Activated CD4-positive, alpha-beta T cell treated with anti-CD3 and anti-CD28 coated beads, Interleukin-10, Interleukin-2, amounts not matched to agents 100 ng/mL and 50 ng/mL, durations not matched to agents 16 hours and 8 hours (primary cell): ENCODE measurements at places on chromosomes 16 and 17.

GRCh38 chr17:45334701-45335677 lies 18.2 kb upstream of the MAP3K14 start:
- no peak for DNase-seq

GRCh38 chr17:55278173-55278961 lies 13.6 kb downstream of the HLF start:
- no peak for DNase-seq

- DNase-seq: no peak
These were observed 622.9 kb upstream of the RBFOX1 start for GRCh38 chr16:6709736-6710135.

DNA sequence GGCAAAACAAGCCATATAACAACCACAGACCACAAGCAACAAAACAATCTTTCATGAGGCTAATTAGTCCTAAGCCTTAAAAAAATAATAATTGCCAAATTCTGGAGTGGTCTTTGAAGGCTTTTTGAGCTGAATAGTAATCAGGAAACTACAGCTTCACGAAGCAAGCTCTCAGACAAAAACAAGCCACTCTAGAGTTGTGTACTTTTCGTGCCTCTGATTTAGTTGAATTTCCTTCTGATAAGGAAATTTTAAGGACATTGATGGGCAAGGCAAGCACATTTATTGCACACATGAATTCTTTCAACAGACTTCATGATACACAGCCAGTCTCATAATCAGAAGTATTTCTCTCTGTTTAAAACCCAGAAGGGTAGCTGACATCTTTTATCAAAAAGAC lies 130.8 kb upstream of the IRX3 start:
- no peak for DNase-seq

DNA sequence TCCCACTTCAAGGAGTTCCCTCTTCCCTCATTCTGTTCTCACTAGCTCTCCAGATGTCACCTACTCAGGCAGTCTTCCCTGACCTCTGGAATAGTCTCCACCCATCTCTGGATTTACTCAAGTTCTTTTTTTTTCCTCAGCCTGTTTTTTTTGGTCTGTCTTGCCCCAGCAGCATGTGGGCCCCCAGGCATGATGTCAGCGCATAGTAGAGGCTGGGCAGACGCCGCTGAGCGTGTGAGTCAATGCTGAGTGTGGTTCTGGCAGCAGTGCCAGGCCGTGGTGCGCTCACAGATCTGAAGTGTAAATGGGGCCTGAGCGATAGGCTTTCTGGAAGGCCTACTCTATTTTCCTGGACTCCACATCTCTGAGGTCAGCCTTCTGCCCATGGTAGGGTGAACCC lies 2.7 kb upstream of the KCNJ18 start:
- no peak for DNase-seq

DNA sequence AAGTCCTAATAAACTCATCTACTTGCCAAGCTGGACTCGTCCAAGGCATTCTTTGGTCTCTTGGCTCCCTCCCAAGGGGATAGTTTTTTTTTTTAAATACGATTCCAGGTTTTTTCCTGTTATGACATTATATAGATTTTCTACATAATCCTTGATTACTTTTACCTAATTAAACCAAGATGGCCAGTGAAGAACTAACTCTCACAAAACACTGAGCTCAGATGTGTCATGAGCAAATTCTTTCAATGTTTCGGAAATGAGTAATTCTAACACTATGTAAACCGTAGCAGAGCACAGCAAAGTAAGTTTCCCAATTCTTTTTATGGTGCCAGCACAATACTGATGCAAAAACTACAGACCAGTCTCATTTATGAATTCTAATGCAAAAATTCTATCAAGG lies 1.8 kb downstream of the ZNF23 start:
- no peak for DNase-seq

- DNase-seq: no peak
These were observed 178.7 kb downstream of the CHD9NB start for GRCh38 chr16:52874042-52874441.

DNA sequence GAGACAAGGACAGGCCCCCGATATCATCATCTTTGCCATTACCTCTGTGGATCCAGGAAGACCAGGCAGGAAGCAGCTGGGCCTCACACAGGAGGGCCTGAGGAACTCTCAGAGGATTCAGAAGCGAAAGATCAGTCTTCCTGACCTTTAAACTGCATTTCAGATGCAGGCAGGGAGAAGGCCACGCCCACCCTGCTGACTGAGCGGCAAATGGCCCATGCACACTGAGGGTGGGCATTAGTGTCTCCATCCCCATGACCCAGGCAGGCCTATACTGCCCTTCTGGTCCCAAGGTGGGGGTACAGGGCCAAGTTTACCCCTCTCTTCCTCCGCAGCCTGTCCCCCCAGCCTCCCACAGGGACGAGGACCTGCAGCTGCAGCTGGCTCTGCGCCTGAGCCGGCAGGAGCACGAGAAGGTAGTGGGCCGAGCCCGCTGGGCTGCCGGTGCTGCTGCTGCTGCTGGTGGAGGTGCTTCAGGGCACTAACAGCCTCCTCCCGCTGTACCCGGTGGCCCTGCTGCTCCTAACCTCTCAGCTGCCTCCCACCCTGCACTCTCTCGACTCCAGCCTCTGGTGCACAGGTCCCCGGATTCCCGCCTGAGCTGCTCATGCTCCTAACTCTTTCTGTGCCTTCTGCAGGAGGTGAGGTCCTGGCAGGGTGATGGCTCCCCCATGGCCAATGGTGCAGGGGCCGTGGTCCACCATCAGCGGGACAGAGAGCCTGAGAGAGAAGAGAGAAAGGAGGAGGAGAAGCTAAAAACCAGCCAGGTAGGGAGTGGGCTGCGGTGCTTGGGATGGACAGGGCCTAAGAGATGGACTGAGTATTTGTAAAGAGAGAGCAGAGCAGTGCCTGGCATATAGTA lies 6.2 kb downstream of the EPN3 start:
- DNase-seq: no peak

GRCh38 chr17:72560303-72561247 lies 439.8 kb downstream of the SOX9 start:
- peak; percentile 61 for DNase-seq

DNA sequence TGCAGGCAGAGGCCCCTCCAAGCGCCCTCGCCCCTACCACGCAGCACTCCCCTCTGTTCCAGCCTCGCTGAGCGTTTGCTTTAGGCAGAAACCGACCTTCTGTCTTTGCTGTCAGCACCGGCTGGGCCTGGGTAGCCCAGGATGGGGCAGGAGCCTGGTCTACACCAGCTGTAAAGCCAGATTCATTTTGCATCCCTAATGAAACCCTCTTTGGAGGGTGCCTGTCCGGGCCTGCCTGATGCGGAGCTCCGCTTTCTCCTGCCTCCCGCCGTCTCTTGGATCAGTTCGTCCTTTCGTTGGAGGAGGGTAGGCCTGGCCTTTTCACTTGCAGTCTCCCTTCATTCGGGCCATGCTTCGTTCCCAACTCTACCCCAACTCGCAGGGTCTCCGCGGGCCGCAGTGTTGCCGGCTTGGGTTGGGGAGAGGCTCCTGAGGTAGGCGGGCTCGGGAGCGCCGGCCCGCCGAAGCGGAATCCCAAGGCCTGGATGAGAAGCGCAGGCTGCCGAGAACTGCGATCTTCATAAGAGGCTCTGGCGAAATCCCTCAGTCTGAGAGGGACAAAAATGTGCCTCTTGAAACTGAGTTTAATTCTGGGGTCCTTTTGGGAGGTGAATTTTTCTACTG lies 4.8 kb upstream of the HOXB8 start:
- DNase-seq: no peak

DNA sequence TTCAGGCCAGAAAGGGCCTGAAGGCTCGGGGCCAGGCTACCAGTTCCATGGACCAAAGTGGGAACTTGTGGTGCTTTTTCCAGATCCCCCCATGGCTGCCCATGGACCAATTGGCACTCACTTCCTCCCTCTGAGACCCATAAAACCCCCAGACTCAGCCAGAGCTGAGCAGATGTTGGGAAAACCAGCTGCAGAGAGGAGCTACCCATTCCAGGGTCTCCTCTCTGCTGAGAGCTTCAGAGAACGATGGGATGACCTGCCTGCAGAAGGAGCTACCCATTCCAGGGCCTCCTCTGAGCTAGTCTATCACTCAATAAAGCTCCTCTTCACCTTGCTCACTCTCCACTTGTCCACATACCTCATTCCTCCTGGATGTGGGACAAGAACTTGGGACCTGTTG lies 52.2 kb upstream of the MED9 start:
- no peak for DNase-seq
